ENCODE measurements at places on chromosomes 16 and 17.

DNA sequence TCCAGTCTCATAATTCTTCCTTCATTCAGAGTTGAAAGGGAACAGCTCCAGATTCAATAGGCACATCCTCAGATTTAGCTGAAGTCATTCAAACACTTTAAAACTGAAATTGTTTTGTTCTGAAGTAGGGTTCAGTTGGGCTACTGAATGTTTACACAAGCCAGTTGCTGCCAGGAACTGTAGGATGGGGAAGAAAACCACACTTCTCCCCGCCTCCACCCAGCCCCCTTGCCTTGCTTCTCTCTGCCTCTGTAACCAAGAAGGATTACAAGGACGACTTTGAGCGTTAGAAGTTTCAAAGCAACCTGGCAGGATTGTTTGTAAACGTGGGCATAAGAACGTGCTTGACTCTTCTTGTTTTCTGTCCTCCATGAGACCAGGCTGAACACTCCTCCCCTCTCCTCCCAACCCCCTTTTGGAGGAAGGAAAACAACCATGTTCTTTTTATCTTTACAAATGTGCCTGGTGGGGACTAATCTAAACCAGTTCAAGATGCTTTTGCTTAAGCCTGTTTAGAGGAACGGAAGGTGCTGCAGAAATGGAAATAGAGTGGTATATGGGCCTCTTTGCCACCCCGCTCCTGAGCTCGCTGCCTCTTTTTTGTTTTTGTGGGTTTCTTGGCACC, 287.9 kb downstream of the FTO start:
- no peak for DNase-seq

DNA sequence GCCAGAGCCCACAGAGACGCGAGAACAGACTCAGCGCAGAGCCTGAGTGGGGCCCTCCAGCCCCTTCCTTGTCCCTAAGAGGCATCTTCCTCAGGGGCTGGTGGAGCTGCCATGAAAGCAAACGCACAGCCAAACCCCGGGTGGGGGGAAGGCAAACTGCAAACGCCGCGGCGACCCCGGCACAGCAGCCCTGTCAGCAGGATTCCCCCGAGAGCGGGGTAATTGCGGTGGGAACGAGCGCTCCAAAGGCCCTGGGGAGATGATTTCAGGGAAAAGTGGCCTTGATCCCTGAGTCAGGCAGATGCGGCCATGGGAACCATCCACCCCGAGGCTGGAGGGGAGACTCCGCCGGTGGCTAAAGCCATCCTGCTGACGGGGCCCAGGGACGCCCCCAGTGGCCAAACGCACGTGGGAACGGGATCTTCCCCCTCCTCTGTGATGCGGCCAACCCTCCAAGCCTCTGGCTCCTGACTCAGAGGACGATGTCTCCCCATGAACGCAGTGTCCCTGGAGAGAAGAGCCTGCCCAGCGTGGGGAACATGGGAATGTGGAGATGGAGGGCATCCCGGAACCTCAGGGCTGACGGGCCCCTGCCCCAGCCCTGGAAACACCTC, 25.1 kb downstream of the SLC7A5 start:
- DNase-seq = no peak

DNA sequence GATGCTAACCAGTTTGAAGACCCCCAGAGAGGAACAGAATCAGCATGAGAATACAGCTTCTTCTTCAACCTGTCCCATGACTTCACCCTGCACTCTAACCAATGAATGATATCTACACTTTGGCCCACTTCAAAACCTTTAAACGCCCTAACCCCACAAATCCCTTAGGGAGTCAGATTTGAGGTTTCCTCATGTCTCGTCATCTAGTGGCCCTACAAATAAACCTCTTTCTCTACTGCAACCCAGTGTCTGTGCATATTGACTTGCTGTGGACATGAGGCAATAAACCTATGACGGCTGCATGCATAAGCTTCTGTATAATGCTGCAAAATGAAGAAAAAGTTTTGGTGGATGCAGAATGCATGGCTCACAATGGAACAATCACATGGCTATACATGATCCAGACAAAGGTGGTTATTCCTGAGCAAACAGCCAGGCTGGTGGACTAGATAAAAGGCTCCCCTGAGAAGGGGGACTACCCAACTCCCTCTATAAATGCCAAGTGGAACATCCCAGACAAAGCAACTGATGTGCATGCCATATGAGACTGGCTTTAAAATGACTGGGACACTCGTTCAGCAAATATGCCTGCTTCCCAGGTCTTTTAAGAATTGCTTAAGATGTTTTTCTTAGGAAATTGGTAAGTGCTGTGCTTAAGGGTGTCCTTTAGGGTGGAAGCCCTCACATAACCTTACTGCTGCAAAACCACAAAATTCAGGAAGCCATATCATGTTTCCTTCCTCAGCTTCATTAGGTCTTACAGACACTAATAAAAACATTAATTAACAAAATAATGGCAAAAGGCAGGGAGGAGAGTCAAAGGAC, 12.2 kb downstream of the N4BP1 start:
- no peak for DNase-seq

DNA sequence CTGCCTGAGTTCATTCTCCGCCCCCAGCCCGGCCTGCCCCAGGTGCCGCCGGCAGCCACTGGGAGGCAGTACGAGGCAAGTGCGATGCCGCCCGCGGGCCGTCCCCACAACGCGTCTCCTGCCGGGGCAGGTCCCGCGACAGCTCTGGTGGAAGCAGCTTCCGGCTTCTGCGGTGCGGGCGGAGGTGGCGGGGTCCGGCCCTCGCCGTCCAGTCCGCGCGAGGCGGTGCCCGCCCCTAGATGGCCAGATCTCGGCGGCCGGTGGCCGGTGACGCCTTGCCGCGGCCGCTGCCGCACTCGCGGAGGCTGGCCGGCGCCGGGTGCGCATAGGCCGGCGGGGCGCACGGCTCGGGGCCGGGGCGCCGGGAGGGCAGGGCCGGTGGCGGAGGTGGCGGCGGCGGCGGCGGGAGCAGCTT, 1.8 kb downstream of the GJD3 start:
- peak; percentile 79 for DNase-seq

DNA sequence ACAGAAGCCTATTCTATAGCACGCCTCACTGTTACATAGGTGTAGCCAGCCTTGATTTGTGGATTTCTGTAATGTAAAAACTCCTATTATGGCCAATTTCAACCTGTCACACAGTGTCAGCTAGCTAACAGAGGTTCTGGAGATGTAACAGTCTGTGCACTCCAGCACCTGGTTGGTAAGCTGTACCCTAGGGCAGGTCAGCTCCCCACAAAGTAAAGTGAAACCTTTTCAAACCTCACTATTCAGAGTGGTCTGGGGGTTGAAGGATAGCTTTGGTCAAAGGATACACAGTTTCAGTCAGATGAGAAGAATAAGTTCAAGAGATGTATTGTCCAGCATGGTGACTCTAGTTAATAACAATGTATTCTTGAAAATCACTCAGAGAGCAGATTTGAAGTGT, 28.5 kb upstream of the TBX2 start:
- no peak for DNase-seq

GRCh38 chr16:79707876-79708275, 107.3 kb upstream of the MAF start:
- DNase-seq = no peak

- peak; percentile 80 for DNase-seq
Measured at GRCh38 chr16:610513-611381, 20.0 kb upstream of the WFIKKN1 start.

DNA sequence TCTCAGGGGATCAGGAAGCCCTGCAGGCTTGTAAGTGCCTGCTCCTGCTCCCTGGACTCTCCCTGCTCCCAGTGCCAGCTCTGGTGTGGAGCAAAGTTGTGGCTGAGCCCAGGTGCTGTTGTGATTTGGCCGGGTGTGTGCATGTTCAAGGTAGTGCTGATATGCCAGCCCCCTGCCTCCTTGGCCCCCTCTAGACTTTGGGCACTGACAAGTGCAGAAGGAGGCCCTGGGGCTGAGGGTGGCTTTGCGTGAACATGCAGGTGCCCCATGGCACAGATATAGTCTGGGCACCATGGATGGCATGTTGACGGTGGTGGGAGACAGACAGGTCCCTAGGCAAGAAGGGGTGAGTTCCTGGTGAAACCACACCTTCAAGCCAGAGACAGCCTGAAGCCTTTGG, 441.6 kb upstream of the CDH8 start:
- DNase-seq = no peak

DNA sequence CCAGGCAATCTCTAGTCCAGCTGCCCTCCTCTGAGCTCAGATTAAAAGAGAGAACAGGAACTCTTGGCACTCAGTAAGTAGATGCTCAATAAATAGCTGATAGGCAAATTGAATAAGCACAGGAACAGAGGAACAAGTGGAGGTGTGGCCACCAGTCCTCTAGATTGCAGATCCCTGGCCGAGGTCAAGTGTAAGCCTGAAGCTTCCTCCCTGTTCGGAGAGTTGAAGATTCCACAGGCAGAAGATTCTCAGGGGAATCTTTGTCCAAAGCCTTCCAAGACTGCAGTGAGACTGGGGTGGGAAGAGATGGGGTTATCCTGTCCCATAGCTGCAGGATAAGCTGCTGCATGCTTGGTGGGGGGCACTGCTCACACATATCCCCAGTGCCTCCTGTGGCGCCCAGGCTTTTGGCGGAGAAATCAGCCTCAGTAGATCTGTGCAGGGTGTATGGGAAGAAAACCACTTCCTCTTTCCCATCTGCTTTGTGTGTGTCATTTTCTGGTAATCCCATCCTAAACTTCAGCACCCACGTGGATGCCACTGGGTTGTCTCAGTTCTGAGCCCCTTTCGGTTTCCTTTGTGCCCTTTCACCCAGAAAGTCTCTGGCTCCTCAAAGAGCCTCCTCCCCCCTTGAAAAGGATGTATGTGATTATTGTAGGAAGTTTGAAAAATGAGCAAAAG, 12.1 kb downstream of the CD300A start:
- DNase-seq = no peak

DNA sequence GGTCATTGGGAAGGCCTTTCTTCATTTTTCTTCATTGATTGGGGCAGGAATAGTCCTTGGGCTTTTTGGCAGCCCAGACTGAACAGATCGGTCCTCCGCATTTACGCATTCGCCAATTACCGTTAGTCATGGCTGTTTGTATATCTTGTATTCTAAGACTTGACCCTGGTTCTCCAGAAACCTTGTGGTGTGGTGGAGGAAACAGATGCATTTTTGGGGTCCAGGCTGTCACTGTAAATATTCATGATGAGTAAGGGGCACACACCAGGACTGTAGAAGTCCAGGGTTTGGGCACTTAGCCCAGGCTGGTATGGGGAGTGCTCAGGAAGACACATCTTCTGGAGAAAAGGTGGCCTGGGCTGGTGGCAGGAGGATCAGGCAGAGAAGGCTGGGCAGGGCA, 371.6 kb downstream of the CPPED1 start:
- no peak for DNase-seq

DNA sequence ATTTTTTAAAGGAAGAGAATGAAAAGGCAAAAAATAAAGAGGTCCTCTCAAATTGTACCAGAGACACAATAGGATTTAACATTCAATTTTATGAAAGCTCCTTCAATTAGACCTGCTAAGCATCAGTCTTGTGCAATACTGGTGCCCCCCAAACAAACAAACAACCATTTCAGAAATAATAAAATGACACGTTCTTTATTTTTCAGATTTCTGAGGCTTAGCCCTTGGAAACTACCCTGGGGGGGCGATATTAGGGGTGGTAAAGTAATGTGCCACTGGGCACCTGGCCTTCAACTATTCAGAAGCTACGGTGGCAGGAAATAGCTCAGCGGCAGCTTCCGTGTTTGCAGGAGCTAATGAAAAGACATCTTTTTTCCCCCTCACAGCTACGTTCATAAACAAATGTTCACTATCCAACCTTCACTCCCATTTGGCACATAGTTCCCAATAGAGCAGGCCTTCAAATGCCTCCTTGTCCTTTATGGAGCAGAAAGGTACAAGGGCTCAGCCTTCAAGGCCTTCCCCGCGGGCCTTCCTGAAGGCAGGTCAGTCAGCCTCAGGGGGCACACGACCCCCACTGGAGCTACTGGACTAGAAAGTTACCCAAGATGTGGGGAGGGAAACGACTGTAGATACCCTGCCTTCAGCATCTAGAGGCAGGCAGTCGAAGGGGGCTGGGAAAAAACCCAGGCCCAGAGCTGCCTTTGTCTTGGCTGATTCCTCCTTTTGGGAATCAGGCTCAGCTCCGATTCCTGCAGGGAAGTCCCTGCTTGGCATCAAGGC, 44.1 kb downstream of the TBX4 start:
- DNase-seq = no peak

DNA sequence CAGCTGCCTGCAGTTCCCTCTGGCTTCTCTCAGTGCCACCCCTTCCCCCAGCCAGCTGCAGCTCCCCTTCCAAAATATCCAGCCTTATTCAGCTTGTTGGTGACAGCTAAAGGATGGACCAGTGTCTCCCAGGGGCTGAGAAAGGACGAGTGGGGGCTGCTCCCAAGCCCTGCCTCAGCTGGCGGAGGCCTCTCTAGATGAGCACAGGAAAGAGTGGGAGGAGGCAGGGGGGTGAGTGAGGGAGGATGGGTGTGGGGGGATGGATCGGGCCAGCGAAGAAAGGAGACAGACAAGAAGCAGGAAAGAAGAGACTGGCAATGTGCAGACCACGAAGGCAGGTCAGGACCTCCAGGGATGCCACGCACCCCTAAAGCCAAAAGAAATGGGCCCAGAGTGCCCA, 17.5 kb downstream of the PIPOX start:
- DNase-seq = no peak

GRCh38 chr16:49621241-49622083, 234.4 kb downstream of the ZNF423 start:
- DNase-seq = no peak

DNA sequence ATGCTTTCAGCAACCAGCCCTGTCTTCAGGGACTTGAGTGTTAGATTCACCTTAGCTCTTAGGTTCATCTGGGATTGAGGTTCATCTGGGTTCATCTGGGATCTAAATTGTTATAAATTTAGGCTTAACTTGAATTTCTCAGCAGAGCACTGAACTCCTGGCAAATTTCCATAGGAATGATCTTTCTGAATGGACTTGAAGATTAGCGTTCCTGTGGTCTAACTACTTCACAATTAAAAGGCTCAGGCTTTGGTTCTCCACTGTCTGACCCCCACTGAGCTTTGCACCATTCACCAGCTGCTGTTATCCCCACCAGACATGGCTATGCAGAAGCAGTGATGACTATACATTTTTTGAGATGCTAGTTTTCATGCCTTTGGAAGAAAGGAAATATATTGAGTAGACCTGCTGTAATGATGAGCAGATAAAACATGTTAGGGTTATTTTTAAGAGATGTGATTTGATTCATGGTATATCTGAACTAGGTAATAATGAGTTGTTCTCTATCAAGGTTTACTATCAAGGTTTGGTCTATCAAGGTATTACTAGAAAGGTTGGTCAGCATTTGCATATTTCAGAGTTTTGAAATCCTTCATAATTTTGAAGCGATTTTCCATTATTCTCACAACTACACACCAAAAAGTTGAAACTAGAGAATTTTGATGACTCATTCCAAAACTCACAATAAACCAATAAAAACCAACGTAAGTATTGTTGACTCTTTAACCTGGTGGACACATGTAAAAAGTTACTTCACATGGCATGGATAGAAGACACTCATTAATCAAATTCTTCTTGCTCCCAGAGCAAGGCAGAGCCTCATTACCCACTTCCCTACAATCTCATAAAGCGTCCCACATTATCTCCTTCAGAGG, 71.7 kb downstream of the SNX11 start:
- no peak for DNase-seq

DNA sequence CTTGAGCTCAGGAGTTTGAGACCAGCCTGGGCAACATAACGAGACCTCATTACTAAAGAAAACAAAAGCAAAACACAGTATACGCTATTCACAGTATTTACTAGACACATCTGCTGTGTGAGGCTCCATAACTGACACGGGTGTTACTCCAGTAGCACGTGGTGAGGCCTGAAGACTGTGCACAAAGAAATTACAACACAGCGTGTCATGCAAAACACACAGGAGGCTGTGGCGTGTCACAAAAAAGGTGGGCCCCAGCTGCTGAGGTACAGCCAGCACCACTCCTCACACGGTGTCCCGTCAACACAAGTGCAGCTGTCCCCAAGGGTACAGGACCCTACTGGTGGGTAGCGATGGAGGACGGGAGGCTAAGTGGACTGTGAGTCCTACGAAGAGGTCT, 2.7 kb downstream of the CYBC1 start:
- DNase-seq = no peak
